ENCODE measurements at places on chromosomes 2 and 18.

DNA sequence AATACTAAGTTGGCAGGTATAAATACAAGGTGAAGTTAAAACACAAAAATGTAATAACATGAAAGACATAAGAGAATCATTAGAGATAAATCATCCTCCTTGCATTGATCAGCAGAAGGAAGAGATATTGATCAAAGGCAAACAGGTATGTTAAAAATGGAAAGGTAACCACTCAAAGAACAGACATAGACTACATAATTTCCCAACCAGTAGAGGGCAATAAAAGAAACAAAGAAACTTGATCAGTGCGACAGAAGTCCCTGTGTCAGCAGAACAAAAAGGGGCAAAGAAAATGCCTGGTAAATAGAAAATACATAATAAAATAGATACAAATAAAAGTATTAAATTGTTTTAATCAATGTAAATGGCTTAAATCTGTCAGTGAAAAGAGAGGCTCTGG, 53.6 kb downstream of the FAM228A start:
- no peak for DNase-seq

DNA sequence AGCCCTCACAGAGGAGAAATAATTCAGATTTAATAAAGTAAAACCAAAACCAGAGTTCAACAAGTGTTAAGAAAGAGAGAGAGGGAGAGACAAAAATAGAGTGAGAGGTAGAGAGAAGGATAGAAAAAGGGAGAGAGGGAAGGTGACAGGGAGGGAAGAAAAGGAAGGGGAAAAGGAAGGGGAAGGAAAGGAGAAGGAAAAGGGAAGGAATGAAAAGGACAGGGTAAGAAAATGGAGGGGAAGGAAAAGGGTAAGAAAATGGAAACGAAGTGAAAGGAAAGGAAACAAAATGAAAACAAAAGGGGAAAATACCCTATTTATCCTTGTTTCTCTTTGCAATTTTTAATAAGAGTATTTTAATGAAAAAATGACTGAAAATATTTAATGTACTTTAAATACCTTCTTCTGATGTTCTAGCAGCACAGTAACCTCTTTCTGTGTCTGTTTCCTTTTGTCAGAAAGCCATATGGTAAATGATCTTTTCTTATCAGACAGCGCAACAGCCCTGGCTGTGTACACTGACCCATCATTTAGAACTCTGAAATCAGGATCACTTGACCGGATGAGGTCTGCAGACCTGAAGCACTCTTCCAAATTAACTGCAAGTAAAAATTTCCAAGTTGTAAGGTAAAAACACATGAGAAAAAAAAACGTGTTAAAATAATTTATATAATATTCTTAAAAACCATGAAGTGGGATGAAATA, 11.8 kb downstream of the DSC3 start:
- no peak for DNase-seq

- no peak for DNase-seq
Observed at GRCh38 chr18:41754332-41754731, 200.7 kb upstream of the PIK3C3 start.

DNA sequence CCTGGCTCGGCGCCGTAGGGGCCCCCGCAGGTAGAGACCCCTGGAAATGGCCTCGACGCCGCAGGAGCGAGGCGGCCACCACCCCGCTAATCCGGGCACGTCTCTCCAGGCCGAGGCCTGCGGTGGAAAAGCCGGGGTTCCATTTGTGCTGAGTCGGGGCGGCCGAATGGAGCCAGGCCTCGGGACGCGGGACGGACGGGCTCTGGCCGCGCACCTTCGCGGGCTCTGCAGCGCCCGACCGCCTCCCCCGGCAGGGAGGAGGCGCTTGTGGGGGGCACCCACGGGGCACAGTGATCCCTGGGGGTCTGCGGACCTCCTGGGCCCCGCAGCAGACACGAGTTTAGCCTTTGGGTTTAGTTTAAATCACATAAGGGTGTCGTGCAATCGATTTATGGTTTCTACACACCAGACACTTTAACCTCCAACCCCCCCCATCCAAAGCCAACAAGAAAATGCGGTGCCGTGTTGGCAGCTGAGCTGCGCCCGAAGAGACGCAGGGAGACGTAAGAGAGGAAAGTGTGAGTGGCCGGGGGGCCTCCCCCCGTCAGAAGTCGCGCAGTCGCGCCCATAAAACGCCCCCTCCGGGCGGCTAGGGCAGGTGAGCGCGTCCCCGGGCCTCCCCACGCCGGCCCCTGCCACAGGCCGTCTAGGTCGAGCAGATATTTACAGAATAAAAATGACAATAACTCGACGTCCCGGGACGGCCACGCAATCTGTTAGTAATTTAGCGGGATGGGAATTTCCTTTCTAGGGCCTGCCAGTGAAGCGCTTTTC, 1.0 kb upstream of the NFATC1 start:
- peak; percentile 16 for DNase-seq

GRCh38 chr18:10398571-10398970, 55.9 kb upstream of the APCDD1 start:
- no peak for DNase-seq

DNA sequence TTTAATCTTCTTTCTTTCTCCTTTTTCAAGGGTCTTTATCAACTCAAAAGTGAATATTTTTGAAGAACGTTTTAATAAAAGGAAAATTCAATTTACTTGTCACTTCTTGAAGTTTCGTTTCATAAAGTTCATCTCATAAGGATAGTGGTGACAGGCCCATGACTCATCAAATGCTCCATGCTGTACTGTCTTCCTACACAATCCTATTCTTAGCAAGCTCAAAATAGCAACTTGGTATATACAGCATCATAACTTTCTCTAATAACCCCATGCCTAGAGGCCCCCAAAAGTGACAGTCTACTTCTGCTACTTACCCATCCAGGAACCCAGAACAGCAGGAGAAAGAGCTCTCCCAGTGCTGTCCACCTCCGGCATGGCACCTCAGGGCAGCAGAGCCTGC, 7.7 kb downstream of the FBXO15 start:
- peak; percentile 83 for DNase-seq

DNA sequence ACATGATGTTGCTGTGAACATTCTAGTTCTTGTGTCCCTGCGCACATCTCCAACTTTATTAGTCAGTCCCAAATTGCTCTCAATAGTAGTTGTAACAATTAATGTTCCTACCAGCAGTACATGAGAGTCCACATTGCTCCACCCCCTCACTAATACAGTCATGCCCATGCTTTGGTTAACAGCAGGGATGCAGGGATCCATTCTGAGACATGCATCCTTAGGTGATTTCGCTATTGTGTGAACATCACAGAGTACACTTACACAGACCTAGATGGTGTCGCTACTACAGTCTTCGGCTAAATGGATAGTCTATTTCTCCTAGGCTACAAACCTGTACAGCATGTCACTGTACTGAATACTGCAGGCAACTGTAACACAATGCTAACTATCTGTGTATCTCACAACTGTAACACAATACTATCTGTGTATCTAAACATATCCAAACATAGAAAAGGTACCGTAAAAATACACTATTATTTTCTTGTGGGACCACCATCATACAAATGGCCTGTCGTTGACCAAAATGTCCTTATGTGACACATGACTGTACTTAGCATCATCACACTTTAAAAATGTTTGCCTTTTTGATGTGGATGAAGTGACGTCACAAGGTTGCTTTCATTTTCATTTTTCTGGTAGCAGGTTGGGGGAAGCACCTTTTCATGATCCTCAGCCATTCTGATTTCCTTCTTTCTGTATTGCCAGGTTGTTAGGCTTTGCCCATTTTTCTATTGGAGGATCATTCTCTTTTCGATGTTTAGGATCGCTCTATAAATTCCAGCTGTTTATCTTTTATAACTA, 82.9 kb upstream of the RNF152 start:
- no peak for DNase-seq

DNA sequence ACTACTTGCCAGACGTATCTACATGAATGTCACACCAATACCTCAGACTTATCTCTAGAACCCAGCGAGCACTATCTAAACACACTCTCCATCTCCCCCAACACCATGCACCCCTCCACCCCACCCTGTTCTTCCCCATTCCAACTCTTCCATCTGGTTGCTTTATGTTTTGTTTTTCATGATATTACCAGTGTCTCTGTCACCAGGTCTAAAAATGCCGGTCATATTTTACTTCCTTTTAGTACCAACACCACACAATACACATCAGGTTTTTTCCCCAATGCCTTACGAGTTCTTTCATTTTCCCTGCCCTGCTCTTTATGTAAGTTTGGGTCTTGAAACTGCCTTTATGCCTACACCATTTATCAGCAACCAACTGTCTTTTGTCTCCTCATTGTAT, 10.2 kb upstream of the ITGA4 start:
- no peak for DNase-seq

DNA sequence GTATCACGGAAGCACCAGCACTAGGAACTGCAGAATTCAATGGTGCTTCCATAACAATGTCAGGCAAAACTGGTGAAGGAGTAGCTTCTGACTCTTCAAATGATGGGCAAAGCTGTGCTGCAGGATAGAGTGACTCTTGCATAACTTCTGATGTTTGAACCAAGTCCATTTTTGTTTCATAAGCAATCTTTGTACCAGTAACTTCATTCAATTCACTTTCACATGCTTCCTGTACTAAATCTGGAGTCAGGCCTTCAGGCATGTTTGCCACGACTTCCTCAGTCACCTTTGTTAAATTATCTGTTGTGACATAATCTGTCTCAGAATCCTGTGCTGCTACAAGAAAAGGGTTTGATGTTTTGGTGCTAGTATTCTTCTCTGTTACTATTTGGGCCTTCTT, 24.0 kb downstream of the RTN4 start:
- no peak for DNase-seq

DNA sequence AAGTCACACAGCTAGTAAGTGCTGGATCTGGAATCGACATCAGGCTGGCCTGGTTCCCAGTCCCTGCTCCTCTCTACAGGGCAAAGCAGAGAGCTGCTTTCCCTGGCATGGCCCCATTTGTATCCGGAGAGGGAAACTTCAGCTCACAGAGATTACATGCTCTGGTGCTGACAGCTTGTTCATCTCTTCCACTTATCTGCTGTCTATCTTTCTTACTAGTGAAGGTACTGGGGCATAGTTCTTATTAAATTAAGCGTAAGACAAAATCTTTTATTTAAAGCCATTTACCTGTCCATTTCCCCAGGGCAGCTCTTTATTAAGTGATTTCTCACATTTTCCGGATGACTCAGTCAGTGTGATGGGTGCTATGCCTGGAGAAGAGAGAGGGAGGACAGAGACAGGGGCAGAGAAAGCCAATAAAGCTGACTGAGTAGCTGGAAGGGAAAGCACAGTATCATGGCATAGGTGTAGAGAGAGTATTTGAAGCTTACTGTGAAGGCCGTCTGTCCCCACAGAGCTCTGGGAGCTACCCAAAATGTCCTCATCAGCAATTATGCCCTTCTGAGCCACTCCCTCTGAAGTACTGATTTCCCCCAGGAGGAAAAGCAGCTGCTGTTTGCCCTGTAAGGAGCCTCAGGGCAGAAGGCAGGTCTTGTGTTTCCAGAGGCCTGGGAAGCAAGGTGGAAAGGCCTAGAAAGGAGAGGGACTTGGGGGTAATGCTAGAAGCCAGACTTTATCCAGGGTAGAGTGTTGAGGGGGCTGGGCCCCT, 44.1 kb upstream of the EPAS1 start:
- DNase-seq = no peak

GRCh38 chr18:9735238-9735637, 27.1 kb downstream of the RAB31 start:
- no peak for DNase-seq

GRCh38 chr18:6397931-6398566, 16.7 kb downstream of the L3MBTL4 start:
- no peak for DNase-seq

DNA sequence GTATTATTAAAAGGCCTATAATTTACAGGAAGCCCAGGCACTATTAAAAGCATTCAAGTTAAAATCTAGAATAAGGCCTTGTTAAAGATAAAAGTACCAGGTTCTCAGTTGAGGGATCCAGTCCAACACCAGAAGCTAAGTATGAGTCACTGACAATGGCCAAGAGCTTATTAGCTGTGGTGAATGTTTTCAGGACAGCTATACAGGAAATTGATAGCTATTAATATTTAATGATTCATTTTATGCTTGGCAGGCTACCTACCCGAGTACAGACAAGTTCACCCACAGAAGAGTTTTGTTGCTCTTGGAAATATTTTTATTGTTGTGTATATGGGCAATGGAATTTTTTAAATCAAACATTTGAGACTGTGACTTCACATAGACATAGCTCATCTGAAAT, 729.6 kb upstream of the ZNF804A start:
- peak; percentile 56 for DNase-seq

- no peak for DNase-seq
Observed at GRCh38 chr18:59202258-59202820, 17.6 kb upstream of the GRP start.

DNA sequence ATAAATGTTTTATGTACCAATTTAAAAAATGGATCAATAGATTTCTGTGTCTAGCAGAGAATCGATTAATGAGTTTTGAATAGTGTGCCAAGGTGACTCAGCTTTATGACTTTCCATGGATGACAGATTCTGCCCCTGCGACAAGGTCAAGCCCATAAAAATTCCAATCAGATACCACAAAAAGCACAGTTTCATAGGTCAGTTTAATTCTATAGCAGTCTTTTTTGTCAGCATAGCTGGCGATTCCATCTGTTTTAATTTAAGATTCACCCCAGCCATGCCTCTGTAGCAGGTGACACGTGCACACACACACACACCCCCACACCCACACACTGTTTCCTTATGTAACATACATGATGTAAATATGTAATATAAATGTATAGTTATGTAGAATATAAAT, 28.9 kb downstream of the RAB31 start:
- no peak for DNase-seq

DNA sequence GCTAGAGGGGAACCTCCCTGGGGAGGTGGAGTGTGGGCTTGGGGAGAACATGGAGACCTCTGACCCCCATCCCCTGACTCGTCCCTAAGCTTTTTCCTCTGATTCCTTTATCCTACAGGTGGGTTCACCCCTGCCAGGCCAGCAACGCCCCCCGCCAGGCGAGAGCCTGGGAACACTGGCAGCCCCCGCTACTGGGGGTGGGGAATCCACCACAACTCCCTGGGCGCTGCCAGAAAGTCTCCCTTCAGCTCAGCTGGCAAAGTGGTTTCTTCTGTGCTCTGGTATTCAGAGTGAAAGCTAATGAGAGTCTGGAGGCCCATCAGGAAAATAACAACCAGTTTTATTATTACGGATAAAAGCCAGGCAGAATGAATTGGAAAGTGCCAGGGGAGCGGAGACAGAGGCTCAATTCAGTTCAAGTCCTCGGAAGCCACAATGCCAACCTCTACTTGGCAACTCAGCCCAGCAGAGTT, 2.8 kb downstream of the DIPK1C start:
- DNase-seq = no peak

DNA sequence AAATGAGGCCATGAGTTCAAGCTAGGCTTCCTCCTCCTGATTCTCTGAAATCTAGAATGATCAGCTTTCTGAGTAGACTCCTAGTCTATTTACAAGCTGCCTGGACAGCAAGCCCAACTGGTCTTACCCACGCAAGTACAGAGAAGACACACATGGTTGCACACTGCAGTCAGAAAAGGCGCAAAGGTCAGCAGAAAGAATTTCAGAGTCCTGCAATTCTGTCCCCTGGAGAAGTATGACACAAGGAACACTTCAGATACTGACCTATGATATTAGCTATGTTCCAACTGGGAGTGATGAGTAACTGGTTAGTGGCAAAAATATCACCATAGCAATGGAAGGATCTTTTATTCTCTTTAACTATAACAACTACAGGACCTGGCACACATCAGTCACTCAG, 336.1 kb upstream of the PKDCC start:
- no peak for DNase-seq
